A172 (cell line): ENCODE measurements at places on chromosomes 3 and 15.

DNA sequence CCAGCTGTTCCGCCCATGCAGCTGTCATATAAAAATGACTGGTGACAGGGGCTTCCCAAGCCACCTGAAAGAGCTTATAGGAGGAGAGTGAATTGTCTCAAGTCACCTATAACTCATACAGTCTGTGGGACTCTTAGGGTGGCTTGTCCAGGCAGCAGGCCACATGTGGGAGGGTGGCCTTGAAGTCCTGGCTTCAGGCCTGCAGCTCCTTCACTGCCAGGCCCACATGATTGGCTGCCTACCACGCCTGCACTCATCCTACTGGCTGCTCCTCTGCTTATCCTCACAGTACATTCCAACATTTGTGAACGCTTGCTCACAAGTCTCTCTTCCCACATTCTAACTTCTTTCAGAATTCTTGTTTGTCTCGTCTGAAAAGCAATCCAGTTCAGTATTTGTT lies 41.1 kb upstream of the TIPARP start:
- no peak for DNase-seq

DNA sequence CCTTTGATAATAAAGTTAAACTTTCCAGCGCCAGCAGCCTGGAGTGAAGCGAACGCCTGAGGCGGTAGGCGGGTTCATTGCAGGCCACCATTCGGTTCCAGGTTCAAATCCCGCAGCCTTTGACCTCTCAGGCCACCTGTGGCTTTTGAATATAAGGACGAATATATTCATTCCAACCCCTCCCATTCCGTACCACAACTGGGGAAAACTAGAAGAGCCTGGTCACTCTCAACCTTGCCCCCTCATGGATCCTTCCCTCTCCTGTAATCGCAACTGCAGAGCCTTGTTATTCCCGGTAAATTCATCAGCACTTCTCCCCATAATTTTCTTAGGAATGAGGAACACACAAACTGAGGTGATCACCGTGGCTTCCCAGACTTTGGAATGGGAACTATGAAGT lies 35.2 kb downstream of the ZIC4 start:
- no peak for DNase-seq

DNA sequence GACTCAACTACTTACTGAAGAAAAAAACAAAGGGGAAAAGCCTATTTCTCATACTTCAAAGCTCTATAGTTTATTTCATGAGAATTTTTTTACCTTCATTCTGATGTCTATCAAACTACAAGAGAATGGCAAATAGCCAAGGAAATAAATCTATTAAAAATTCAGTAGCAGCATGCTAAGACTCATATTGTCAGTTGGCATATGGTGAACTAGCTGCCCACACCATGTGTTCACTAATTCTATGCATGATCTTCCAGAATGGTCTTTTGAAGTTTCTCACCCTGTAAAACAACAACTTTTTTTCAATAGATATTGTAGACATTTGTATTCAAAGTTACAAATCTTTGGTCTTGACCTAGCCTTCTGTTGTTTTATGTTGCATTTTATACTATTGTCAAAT lies 386.2 kb downstream of the RSL24D1 start:
- no peak for DNase-seq

DNA sequence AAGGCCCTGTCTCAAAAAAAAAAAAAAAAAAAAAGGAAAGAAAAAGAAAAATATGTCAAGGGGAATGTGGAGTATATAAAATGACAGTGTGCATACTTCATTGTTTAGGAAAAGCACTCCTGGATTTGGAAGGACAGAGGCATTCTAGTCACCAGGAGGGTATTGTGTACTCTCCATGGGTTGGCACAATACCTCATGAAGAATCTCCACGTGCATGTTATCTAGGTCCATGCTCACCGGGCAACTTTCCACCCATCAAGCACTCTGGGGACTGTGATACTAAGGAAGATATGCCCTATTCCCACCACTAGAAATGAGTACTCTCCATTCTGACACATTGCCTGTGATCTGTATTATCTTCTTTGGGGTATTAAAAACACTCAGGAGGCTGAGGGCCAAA lies 15.4 kb upstream of the KPNA1 start:
- DNase-seq, result no peak

DNA sequence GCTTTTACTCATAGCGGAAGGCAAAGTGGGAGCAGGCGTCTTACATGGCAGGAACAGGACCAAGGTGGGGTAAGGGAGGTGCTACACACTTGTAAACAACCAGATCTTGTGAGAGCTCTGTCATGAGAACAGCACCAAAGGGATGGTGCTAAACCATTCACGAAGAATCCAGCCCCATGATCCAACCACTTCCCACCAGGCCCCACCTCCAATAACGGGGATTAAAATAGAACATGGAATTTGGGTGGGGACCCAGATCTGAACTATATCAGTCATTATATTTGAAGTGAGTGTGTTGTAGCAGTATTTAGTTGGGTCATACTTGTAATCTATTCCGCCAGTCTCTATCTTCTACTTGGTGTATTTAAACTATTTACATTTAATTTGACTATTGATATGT lies 190.9 kb downstream of the RPLP1 start:
- DNase-seq, result no peak

GRCh38 chr15:65646486-65646885 lies 24.7 kb downstream of the SLC24A1 start:
- peak; percentile 9 for DNase-seq
